ENCODE measurements at places on chromosomes 2 and 18.

GRCh38 chr2:126658905-126659561 is 3.1 kb downstream of the GYPC start:
- no peak for DNase-seq

- no peak for DNase-seq
These were observed 119.1 kb downstream of the BAZ2B start for GRCh38 chr2:159497256-159497655.

- no peak for DNase-seq
These were observed 1.5 kb downstream of the MALL start for GRCh38 chr2:110113961-110114591.

DNA sequence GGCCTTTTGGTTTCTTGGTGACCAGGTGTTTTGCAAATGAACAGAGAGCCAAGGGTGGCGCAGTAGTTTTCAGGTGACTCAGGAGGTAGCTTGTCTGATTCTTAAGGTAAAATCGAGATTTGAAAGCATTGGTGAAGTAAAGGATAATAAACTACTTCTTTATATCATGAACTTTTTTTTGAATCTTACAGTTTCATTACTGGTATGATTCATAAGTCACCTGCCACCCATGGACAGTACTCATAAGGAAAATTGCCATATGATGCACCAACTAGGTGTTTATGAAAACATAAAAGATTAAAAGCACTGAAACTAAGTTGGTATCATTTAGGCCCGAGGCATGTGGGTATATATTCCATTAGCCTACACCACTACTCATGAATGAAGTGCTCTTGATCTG is 84.1 kb upstream of the MGAT5 start:
- no peak for DNase-seq

- no peak for DNase-seq
These were observed 131.3 kb downstream of the DOK6 start for GRCh38 chr18:69531973-69532372.

GRCh38 chr18:7155887-7156286 is 38.3 kb upstream of the LAMA1 start:
- DNase-seq, result no peak

DNA sequence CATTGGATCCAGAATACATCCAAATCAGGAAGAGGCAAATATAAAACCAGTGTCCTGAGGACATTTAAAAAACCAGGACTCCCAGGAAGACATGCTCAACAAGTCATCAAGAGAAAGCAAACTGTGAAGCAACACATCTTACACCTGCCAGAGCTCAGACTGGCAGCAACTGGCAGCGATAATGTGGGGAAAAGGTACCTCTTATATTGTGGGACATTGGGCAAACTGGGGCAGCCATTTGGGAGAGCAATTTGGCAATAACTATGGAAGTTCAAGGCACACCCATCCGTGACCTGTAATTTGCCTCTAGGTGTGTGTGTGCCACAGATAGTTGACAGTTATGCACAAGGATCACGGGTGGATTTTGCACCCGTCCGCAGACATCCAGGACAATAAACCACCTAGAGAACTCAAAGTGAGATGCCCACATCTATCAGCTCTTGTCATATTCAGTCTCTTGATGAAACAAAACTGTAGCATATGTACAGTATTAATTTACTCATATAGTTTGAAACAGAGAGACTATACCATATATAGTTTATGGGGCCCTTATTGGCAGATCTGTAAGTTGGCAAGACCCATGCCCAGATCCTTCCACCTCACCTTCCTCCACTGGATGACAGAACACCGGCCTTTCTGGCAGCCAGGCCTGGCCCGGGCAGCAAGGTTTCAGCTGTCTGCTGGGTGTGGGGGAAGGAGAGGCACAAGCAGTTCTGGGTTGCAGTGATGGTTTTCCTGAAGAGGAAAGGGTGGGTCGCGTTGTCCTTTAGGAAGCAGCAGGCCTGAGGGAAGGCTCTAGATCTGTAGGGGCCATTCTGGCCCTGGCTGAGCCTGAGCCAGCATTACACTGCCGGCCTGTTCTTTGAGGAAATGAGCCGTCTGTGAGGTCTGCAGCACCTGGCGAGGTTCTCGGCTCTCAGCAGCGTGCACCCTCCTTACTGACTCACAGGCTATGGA is 18.8 kb downstream of the HJURP start:
- no peak for DNase-seq

GRCh38 chr18:55999641-56000040 is 411.6 kb upstream of the TCF4 start:
- DNase-seq, result no peak

- no peak for DNase-seq
These were observed 990 bp upstream of the MGAT4A start for GRCh38 chr2:98731894-98732349.

- DNase-seq, result no peak
These were observed 2.7 kb downstream of the ID2 start for GRCh38 chr2:8684540-8684877.

DNA sequence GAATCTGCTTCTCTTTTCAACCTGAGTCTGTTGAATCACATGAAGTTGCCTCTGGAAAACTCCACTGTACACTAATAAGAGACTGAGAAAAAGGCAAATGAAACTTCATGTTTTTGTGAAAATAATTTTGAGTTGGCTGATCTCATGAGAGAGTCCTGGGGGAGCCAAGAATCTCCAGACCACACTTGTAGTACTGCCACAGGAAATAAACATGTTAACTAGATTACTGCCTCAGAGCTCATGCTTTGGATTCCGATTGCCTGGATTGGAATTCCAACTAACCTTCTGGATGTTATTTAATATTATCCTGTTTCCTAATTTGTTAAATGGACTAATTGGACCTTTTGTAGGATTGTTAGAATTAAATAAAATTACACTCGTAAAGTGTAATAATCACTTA is 25.2 kb downstream of the NUP35 start:
- no peak for DNase-seq

GRCh38 chr18:67636597-67637385 is 120.3 kb upstream of the DSEL start:
- no peak for DNase-seq

- DNase-seq, result no peak
These were observed 317.9 kb upstream of the TNP1 start for GRCh38 chr2:217177720-217178119.

GRCh38 chr2:186697536-186697935 is 3.7 kb downstream of the FAM171B start:
- DNase-seq, result no peak

- no peak for DNase-seq
These were observed 40.9 kb upstream of the KCNG2 start for GRCh38 chr18:79756826-79757225.

DNA sequence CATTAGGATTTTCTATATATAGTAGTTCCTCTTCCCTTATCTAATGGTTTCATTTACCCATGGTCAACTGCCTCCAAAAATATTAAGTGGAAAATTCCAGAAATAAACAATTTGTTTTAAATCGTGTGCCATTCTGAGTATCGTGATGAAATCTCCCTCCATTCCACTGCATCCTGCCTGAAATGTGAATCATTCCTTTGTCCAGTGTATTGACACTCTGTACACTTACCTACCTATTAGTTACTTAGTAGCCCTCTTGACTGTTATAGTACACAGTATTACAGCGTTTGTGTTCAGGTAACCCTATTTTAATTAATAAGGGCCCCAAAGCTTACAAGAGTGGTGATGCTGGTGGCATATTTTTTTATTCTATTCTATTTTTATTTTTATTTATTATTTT is 26.2 kb downstream of the TAF4B start:
- no peak for DNase-seq

- no peak for DNase-seq
These were observed 284.4 kb downstream of the RBM43 start for GRCh38 chr2:150977296-150977695.

GRCh38 chr18:79507076-79507545 is 111.4 kb downstream of the NFATC1 start:
- no peak for DNase-seq

- no peak for DNase-seq
These were observed 2798.7 kb upstream of the TEKT4 start for GRCh38 chr2:92072461-92073035.

- no peak for DNase-seq
These were observed 13.2 kb downstream of the ARL4C start for GRCh38 chr2:234483568-234484251.

Measured in cortex of kidney (tissue), 1 donor.